ENCODE measurements at places on chromosomes 2 and 18.

- DNase-seq = no peak
Measured at GRCh38 chr18:25464227-25464626, 112.3 kb upstream of the ZNF521 start.

GRCh38 chr2:37625796-37626571 lies 45.5 kb downstream of the CDC42EP3 start:
- DNase-seq = no peak

DNA sequence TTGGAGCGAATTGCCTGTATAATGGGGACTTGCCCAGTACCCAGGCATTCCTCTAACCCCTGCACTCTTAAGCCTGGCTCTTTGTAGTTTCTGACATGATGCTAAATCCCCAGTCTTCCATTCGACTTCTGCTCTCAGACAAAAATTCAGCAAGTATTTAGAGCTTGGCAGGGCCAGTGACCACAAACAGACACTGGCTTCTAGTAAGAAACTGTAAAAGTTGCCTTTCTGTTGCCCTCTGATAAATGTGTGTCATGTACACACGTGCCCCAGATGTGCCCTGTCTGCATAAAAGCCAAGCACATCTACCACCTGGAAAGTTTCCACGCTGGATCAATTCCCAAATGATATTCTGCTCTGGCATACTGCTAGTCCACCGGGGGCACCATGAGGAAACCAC lies 18.0 kb downstream of the PAX3 start:
- DNase-seq = no peak

DNA sequence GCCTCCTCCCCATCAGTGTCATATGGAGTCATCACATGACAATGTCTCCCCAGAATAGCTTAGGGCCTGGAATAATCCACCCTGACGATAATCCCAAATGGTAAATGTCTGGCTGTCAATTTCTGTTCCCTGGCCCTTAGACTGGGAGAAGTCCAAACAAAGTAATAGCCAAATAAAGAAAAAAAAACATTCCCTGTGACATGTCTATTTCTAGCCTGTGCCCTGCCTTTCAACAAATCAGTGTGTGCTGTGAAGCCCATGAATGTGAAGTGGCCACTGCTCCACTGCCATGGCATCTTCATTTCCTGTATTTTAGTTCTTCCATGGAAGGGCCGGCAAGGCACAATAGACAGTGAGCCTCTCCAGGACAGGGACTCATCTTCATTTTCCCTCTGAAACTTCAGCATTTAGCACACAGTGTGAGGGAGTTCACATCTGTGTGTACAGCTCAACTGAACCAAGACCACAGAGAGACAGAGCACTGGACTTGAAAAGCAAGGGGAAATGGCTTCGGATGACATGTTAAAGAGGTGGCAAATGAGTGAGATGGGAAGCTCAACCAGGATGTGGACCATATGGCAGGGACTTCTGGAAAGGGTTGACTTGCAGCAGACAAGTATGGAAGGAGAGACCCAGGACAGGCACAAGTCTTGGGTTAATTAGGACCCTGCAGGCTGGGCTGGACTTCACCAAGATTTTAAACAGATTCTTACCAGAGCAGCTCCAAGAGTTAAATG lies 140.0 kb downstream of the ANTXR1 start:
- no peak for DNase-seq

DNA sequence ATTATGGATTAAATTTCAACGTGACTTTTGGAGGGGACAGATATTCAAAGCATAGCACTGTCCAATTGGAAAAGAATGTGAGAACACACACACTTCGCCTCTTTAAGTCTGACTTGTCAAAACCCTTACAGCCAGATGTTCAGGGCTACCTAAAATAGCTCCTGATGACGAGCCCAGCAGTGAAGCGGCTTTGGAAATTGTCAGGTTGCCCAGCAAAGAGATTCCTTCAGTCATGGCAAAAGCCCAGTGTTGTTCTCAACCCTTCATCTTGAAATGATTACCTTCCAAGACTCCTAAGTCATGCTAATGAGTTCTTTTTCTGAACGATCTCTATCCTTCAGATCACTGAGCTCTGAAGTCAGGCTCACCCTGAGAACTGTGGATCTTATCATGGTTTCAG lies 436.6 kb downstream of the LRATD1 start:
- DNase-seq = no peak

- no peak for DNase-seq
Measured at GRCh38 chr2:26395394-26395793, 6.3 kb upstream of the DRC1 start.

DNA sequence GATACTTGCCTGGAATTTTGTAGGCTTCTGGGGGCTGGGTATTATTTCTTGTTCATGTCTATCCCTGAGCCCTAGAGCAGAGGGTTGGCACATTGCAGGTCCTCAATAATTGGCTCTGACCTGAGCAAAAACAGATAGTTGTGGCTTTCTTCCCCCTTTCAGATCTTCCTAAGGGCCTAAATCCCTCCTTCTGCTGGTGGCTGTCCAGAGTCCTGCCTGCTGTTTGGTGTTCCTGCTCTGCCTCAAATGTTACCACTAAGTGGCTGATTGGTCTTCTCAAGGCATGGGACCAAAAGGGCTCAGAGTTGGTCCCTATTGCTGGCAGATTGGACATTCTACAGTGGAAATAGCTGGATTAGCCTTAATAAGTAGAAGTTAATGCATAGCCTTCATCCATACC lies 1.1 kb upstream of the CRYGB start:
- no peak for DNase-seq

DNA sequence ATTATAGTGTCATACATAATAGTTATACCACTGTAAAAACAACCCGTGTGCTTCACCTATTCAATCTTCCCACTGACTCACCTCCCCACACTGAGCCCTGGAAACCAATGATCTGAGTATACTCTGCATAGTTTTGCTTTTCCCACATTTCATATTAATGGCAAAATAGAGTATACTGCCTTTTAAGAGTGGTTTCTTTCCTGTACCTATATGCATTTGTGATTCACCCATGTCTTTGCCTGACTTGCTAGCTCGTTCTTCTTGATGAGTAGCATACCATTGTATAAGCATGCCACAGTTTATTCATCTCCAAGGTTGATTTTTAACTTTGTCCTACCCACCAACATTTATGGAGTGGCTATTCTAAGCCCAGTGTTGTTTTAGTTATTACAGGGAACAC lies 686.4 kb downstream of the PLCL1 start:
- DNase-seq = no peak

DNA sequence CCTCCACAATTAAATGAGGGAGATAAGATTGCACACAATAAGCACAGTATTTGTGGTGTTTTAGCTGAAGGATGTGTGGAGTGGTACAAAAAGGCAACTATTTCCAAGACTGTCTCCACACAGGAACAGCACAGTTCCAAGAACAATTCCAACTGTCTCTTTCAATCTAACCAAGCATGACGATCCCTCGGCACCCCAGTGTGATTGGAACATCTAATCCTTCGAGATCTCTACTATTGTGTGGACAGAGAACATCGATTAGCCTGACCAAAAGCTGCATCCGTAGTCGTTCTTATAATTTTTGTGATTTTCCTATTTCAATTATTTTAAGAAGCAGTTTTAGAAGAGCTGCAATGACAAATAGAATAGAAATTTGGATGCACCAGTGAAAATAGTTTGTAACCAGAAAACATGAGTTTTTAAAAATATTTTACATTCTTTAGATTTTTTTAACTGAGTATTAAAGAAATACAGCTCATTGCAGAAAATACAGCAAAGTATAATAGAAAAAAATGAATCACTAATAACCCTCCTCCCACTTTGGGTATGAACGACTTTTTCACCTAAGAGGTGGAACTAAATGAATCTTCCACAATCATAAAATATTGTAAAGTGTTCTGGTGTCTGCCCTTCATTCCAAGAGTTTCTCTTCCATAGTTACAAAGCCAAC lies 76.4 kb upstream of the CABLES1 start:
- no peak for DNase-seq

- DNase-seq = no peak
Measured at GRCh38 chr2:132420816-132421805, 4.5 kb downstream of the GPR39 start.

DNA sequence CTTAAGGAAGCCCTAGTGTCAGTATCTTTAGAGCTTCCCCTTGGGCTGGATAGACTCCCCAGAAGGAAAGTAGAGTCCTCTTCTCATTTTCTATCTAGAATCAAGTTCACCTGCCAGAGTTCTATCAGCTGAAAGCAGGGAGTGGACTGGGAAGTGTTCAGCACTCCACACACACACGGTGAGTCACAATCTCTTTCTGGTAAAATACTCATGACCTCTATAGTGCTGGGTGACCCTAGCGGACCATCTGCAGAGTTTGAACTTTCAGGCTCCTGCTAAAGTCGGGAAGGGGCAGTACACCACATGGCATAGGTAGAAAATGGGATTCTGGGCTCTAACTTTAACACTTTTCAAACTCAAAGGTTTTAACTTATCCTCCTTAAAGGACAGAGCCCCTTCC lies 43.3 kb downstream of the SAP130 start:
- DNase-seq = no peak

GRCh38 chr2:186984966-186985365 lies 136.0 kb upstream of the ZSWIM2 start:
- no peak for DNase-seq

GRCh38 chr2:27810455-27810854 lies 38.9 kb downstream of the MRPL33 start:
- DNase-seq = no peak

GRCh38 chr2:44351676-44352075 lies 9.6 kb downstream of the PREPL start:
- no peak for DNase-seq

DNA sequence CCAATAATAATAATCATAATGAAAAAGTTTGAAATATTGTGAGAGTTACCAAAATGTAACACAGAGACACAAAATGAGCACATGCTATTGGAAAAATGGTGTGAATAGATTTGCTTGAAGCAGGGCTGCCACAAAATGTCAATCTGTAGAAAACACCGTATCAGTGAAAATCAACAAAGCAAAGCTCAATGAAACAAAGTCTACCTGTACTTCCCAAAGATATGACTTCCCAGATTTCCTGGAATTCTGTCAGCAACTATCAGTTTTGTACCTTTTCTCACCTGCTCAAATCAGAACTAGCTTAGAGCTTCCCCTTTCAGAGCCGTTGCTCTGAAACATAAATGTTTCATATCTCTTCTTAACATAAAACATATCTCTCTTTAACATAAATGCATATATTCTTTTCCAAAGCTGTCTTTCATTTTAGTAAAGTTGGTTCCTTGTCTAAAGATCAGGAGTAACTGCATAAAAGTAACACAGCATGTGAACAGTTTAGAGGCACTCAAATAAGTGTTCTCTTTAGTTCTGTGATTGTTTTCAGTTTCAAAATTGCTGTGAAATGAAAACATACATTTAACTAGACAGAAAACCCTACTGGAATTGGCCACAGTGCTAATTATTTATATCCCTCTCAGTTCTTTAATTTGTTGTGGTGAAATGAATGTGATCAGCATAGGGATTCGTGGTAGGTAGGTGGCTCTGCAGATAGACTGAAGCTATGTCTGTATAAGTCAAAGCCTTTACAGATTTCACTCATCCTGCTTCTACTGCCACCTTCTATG lies 262.5 kb downstream of the KCNJ3 start:
- no peak for DNase-seq

- DNase-seq = no peak
Measured at GRCh38 chr2:26355038-26355995, 8.7 kb upstream of the ADGRF3 start.

DNA sequence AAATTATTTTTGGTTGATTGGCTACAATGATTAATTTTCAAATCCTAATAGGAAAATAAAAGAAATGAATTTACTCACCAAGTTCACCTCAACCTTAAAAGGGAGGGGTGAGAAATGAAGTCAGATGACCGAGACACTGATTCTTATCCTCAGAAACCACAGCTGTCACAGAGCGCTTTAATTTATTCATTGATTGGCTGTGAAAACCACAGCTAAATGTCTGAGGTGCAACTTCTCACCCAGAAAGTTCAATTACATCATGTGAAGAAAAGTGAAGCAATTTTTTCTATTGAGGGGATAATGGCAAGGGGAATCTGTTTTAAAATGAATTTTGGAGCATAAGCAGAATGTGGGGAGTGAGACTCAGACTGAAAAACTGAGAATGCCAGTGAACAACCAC lies 128.4 kb downstream of the RNF152 start:
- no peak for DNase-seq

DNA sequence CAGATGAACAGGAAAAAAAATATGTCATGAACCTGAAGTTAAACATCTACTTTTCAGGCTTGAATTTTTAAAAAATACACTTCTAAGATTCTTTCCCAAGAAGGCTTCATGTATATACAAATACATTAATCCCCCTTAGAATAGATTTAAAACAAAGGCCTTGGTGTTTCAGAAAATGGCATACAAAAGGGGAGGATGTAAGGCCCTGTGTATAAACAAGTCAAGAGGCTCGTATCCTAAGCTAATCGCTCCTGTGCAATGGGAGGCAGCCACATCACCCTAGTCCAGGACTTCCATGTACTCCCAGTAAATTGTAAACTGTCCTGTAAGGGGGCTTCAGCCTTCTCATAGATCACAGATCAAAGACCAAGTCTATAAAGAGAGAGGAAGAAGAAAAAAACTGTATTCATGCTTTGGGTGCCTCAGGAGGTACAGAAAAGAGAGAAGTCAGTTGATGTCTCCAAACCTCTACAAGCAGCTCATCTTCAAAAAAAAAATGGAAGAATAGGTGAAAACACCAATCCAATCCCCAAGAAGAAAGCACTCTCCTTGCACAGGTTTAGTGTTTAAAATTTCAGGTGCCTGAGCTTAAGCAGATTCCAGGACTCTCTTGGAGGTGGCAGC lies 53.9 kb downstream of the ANKRD44 start:
- no peak for DNase-seq

DNA sequence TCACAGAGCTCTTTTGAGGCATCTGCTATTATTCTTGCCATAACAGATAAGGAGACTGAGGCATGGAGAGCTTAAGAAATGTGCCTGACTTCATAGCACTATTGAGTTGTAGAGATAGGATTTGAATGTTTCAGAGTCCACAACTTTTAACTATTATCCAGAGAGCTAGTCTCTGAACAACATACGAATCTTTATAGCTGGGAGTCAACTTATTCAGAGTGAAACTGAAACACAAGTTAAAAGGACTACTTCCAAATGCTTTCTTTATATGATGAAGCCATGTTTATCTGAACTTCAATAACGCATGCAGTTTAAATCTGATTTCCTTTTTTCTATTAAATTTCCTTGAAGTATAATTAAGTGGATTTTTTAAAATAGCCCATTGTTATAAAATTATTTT lies 268.8 kb downstream of the IKZF2 start:
- DNase-seq = no peak

DNA sequence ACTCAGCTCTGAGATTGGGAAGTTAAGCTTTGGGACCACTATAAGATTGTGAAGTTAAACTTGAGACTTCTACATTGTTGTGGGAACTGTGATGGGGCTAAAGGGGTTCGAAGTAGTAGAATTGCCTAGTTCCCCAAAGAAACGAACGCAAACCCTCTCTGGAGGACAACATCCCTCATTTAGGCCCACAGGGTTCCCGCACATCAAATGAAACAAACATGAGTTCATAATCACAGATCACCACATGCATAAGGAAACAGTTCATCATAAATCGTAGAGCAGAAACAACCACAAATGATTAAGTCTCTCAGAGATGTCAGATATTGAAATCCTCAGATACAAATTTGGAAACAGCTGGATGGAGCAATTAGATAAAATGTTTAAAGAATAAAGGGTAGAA lies 55.9 kb upstream of the HPCAL1 start:
- no peak for DNase-seq
